CD4-positive, alpha-beta T cell treated with Interferon alpha-2 for 1 hour (primary cell): ENCODE measurements at places on chromosomes 11 and 22.

- no peak for DNase-seq
These were observed 1495.0 kb downstream of the BRD1 start for GRCh38 chr22:48332438-48333322.

- no peak for DNase-seq
These were observed 4.7 kb upstream of the ARHGAP42 start for GRCh38 chr11:100682247-100682969.

DNA sequence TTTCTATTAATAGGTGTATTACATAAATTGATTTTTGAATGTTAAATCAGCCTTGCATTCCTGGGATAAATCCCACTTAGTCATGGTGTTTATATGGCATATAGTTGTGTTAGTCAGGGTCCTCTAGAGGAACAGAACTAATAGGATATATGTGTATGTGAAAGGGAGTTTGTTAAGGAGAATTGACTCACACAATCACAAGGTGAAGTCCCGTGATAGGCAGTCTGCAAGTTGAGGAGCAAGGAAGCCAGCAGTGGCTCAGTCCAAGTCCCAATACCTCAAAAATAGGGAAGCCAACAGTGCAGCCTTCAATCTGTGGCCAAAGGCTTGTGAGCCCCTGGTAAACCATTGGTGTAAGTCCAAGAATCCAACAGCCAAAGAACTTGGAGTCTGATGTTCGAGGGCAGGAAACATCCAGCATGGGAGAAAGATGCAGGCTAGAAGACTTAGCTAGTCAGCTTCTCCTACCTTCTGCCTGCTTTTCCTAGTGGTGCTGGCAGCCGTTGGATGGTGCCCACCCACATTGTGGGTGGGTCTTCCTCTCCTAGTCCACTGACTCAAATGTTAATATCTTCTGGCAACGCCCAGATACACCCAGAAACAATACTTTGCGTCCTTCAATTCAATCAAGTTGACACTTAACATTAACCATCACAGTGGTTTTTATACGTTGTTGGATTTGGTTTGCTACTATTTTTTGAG, 12.9 kb downstream of the SFI1 start:
- no peak for DNase-seq

- no peak for DNase-seq
These were observed 542.0 kb downstream of the MIAT start for GRCh38 chr22:27199354-27199753.

DNA sequence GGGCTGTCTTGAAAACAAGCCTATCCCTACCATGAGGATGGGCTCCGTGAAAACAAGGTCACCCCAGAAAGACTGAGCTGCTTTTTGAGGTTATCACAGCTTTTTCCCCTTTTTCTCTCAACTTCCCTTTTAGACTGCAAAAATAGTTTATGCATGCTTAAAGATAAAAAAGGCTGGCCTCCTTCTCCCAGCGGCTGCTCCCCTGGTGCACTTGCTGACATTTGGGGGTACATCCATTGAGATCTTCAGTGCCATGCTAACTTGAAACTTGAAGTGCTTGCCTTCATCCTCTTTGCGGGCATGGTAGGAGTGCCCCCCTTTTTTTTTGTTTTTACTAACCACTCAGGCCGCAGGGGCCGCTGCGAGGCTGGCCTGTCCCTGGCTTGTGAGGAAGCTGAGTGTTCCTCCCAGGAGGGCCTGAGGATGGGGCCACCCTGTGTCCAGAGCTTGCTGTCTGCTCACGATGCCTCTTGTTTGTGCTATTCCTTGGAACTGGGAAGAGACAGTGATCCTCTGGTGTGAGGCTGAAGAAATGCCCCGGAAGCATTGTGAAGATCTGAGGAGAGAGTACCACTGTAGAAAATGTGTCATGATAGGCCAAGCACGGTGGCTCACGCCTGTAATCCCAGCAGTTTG, 2.2 kb downstream of the TANGO2 start:
- no peak for DNase-seq

DNA sequence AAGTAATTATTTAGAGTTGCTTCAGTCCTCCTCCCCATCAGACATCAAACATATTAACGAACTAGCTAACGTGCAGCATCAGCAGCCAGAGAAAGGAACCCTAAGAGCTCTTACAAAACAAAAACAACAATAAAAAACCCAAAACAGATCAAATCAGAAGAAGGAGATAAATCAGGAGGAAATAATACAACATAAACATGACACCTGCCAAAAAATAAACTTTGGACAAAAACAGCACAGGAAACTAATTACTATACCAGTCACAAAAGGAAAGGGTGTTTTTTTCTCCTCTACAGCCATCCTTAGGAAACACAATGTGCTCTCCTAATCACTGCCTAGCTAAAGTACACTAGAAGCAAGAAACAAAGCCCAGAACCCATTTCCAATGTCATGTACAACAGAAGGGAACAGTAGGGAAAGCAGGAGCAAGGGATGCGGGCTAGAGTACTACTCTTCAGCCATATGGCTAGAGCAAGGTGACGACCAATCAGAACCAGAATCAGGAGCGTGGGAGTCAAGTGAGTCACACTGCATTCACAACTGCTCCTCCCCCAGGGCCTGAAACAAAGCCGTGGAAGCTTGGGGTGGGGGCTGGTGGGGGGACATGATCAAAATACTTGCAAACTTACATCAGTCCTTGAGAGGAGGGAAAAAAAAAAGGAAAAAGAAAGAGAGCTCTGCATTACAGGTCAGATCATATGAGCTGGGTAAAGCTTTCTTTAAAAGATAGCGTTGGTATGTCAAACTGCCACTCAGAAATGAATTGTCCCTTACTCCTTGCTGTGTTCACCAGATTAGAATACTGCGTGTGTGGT, 60.4 kb downstream of the LARGE2 start:
- DNase-seq: no peak

DNA sequence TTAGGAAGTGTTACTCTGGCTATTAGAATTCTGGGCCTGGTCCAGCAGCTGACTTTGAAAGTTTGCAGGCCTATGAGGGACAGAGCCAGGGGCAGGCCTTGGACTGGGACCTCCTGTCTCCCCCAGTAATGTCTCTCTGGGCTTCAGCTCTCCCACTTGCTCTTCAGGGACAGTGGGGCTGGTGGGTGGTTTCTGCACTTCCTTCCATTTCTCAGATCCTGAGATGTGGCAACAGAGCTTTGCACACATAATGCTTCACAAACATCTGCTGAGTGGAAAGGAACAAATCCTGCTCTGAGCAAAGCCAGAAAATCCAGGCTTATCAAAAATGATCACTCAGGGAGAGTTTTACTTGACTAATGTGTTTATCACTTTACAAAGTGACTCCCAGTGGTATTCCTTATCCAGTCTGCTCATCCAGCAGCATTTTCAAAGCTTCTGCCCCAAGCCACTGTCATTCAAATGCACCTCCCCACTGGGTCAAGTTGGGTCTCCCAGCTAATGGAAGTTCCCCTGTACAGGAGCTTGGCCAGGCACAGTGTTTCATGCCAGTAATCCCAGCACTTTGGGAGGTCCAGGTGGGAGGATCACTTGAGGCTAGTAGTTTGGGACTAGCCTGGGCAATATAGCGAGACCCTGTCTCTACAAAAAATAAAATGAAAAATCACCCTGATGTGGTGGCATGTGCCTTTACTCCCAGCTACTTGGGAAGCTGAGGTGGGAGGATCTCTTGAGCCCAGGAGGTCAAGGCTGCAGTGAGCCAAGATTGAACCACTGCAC, 13.5 kb upstream of the OSBP2 start:
- no peak for DNase-seq

DNA sequence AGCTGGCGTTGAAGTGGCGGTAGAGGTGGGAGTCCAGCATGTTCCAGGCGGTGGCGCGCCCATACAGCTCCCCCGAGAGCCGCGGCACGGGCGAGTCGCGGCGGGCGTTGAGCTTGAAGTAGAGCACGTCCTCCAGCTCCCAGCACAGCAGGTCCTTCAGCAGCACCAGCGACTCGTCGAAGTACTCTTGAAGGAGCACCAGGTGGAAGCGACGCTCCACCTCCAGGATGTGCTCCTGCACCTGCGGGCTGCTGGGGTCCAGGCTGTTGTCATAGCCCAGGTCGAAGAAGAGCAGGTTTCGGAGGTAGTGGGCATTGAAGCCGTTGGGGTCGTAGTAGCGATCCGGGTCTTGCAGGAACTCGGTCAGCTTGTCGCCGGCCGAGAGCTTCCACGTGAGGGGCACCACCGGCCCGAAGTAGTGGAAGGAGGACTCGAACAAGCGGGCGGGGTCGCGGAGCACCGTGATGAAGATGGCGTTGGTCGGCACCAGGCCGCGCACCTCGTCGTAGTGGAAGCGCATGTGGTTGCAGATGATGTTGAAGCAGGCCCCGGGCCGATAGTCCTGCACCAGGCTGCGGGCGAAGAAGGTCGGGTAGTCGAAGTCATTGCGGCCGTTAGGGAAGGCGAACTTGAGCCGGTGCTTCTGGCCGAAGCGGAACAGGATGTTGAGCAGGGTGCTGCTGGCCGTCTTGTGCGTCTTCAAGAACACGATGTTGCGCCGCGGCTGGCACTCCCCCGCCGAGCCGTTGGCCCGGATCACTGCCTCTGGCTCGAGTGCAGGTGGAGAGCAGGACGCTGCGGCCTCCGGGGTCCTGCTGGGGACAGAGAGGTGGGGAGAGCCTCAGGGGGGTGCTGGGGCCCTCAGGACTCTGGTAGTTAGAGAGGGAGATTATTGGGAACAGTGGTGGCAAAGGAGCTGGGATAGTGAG, 9.0 kb upstream of the SEC14L6 start:
- DNase-seq: no peak

DNA sequence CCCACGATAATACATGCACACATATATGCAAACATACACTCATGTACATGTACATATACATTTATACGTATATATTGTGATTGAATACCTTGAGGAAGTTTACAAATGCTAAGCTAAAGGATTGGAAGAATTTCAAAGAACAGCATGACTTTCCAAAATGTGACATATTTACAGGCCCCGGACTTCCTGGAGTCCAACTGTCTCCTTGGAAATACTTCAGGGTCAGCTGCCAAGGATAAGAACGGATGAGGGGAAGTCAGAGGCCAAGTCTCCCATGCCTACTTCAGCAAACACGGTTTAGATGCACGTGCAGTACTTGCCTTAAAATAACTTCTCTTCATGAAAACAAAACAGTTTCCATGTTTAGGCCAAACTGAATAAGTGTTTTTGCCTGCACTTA, 213.6 kb downstream of the DYNC2H1 start:
- DNase-seq: no peak

- DNase-seq: no peak
These were observed at the start of gene TPH1 for GRCh38 chr11:18046116-18046777. TPH1 (minus strand) TSS chr11:18046269; CDS start chr11:18040762, 5,507 bp downstream.

GRCh38 chr11:94834911-94835593, 66.9 kb downstream of the AMOTL1 start:
- DNase-seq: no peak
